ENCODE measurements at places on chromosomes 4 and X.

GRCh38 chrX:136203438-136203837 is 47.8 kb downstream of the MAP7D3 start:
- no peak for DNase-seq

DNA sequence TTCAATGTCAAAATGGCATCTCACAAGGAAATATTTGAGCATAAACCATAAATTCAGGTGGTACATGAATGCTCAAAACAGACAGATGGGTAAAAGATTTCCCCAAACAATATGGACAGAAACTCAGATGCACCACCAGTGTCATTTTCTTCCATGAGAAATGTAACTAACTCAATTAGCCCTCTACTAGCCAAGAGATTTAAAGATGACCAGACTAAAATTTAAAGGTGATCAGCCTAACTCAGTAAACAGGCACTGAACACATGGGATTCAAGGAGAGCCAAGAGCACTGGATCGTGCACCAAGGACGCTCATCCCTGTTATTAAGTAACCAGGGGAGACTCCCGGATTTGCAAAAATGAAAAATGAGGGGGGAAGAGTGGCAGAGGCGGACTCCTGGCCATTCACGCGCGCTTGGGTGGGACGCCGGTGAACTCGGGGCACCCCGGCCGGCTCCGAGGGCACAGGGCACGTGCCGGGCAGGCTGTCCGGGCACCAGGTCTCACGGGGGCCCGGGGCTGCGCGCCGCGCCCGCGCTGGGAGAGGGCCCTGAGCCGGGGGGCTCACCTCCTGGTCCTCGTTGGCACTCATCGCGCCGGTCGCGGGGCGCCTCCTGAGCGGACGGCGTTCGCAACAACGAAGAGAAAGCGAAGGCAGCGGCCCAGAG is 490 bp downstream of the RWDD4 start:
- peak; percentile 62 for DNase-seq

- no peak for DNase-seq
These were observed 13.6 kb upstream of the GPR174 start for GRCh38 chrX:79130857-79131256.

DNA sequence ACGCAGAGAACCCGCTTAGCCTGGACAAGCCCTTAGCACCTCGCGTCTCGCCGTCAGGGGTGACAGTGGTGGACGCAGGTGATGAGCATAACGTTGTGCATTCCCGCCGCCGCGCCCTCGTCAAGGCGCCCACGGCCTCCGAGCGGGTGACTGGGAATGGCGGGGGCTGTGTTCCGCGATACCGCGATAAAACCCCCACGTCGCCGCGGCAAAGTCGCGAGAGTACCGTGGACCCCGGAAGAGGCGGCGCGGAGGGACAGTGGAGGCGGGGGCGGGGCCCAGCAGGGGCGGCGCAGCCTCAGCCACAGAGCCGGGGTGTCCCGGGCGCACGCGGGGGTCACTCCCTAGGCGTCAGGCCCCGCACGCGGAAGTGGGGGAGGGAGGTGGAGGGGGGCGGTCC is 53.8 kb downstream of the ZFYVE28 start:
- DNase-seq, result peak; percentile 79

- DNase-seq, result no peak
These were observed at the start of gene ADH1C for GRCh38 chr4:99352602-99353537. ADH1C (minus strand) TSS chr4:99352746; CDS start chr4:99352675, 71 bp downstream.

GRCh38 chr4:105637408-105638176 is 70.9 kb downstream of the INTS12 start:
- DNase-seq, result no peak

DNA sequence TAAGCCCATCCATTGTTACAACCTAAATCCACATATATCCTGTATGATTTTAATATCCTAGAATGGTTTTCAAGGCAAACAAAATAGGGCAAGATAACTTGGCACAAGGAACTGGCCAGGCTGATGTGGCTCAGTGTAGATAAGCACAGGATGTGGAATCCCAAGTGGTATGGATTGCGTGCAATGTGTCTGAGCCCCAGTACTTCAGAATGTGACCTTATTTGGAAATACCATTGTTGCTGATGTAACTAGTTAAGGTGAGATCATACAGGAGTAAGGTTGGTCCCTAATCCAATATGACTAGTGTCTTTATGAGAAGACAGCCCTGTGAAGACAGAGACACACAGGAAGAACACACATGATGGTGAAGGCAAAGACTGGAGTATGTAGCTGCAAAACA is 72.4 kb downstream of the IL21 start:
- no peak for DNase-seq

GRCh38 chr4:5874811-5875449 is 18.0 kb downstream of the CRMP1 start:
- DNase-seq, result no peak

DNA sequence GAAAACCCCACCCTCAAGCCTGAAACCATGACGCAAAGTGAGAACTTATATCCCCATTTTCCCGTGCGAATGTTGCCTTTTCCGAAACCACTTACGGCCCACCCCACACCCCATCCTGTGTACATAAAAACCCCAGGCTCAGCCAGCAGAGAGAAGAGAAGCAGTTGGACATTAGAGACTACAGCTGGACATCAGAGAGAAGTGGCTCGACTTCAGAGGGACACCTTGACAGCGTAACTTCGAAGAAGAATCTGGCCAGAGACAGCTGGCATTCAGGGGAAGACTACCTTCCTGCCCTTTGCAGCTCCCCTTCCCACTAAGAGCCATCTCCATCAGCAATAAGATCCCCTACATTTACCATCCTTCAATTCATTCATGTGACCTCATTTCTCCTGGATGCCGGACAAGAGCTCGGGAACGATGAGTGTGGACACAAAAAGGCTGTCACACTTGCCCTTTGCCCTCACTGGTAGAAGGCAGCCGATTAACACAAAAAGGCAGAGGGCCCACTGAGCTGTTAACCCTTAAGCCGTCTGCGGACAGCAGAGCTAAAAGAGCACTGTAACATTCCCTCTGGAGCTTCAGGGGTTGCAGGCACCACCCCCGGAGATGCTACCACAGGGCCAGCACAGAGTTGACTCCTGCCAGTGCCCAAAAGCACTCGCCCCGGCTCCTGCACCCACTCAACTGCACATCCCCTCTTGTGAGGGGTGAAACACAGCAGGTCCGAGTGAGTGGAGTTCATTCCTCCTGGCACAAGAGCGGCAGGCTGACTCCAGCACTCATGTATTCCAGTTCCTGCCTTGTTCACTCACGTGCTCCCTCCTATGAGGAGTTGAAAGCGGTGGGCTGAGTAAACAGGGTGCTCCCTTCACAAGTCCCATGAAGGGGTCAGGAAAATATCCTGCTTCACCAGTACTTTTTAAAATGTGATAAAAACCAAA is 7.5 kb downstream of the CHM start:
- no peak for DNase-seq

DNA sequence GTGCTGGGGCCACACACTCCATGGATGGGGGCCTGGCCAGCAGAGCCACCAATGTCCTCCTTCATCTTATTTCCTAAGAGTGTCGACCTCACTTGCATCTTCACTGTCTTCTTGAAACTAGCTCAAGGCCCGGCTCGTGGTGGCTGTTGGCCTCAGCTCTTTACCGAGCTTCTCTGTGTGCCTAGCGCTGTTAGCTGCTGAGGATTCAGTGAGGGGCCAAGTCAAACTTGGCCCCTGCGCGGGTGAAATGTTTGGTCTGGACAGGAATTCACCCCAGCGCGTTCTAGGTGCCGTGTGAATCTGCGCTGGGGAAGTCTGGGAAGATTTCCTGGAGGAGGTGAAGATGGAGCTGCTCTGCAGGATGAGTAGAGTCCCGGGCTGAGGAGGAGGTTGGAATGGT is 8.5 kb downstream of the SORCS2 start:
- no peak for DNase-seq

DNA sequence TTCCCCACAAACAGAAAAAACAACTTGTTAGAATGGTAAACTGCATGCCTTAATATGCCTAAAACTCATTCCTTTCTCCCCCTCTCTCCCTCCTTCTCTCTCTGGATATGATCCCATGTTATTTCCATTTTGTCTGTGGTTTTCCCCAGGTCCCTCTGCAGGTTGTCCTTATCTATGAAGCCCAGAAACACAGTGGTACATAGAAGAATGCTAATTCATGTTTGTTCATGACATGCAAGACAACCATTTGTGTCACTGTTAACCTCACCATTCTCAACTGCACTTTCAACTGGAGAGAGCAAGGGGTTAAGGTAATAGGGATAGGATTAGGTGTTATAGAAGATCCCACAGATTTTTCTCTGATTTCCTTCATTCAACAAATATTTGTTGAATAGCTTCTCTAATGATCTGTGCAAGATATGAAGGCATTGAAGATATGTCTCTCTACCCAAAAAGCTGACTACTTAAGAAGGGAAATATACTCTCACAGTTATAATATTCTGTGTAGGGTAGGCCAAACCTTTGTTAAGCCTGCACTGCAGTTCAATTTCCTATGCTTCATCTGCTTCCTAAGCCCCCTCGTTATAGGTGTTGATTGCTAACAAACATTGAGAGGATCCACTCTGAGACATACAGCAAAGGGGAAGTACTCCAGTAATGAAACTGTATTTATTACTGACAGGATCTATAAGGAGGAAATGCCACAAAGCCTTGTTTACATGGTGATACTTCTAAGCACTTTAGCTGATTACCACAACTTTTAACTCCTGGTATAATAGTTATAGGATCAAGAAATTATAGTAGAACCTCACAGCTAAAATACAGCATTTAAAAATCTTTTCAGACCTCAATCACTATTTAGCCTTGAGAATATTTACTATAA is 96.1 kb downstream of the FRYL start:
- no peak for DNase-seq

- DNase-seq, result no peak
These were observed 95.7 kb downstream of the COMMD8 start for GRCh38 chr4:47367761-47368160.

GRCh38 chr4:25913056-25913850 is 767 bp upstream of the SMIM20 start:
- DNase-seq, result no peak

- DNase-seq, result no peak
These were observed 17.6 kb downstream of the ADRA2C start for GRCh38 chr4:3783693-3784306.

DNA sequence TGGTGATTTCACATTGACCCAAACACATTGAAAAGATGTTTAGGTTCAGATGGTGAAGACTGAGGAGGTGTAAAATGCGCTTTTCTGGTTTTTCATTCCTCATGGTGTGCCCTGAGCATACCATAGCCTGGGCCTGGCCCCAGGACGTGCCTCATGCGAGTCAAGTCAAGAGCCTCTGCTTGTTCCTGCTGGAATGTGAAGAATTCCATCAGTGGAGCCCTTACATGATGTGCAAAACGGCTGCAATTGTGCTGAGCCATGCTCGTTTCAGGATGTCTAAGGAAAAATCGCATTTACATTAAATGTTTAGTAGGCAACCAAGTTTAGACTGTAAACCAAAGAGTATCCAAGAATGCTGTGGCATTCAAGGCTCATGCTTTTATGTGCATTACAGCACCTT is 34.9 kb downstream of the GYG2 start:
- DNase-seq, result no peak

- no peak for DNase-seq
These were observed 62.8 kb downstream of the PPP3CA start for GRCh38 chr4:101284546-101284945.

DNA sequence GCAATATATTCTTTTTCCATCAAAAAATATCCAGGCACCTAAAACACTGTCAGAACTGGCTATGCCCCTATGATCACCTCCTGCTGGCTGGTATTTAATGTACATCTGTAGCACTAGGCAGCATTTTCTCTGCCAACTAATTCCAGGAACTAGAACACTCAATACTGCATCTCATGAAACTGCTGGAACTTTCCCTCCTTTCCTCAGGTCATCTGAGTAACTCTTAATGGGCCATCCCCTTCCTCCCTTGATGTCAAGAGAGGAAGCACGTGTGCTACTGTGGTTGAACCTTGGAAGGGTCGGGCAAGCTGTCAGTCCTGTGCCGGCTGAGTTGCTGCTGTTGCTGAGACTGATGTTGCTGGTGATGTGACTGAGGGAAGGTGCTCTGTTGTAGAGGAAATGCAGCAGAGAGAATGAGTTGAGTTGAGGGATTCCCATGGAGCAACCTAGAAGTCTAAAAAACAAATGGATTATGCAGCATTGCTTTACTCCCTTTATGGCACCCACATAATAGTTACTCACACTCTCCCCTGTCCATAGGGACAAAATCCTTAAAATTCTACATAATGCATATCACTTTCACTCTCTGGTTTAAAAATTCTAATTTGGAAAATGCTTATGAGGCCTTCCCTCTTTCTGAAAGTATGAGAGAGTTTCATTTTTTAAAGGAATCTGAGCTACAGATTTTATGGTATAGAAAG is 39.5 kb downstream of the TMEM165 start:
- no peak for DNase-seq

DNA sequence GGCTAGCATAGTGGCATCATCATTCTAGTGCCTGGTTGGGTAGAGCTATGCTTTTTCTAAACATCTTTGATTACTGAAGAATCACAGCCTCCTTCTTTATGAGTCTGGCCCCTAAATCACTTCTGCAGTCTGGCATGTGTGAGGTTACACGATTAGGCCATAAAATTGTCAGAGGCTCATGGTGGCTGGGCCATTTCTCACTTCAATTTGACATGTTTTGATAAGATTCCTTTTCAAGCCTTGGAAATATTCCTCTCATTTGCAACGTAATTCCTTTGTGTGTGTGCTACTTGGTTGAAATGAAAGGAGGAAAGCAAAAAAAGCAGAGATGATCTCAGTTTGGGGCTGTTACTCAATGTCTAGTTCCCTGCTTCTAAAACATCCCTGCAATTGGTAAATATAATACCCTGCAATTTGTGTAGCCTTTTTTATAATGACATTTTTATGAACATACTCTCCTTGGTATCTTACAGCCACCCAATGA is 6.2 kb downstream of the CCKAR start:
- no peak for DNase-seq

DNA sequence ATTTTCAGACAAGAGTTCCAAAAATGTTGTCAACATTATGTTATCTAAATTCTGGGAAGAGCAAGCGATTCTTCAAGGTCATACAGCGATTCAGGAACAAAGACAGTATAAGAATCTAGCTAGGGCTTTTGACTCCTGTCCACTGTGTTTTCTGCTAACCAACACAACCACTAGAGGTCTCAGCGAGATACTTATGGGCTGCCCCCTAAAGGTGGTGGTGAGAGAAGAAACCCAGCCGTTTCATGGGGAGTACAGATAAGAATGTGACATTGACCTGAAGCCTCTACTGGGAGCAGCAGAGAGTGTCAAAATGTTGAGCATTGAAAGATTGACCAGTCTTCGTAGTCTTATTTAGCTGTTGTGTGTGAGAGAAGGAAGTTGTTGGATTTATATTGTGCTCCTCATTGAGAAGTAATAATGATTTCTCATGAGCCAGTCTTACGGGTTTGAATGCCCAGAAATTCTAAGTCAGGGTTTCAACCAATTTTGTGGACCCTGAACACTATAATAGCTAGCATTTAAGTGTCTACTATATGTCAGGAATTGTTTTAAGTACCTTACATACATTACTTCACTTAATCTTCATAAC is 168.3 kb downstream of the SPRY1 start:
- peak; percentile 32 for DNase-seq

GRCh38 chrX:17377091-17377717 is 2.2 kb downstream of the NHS start:
- DNase-seq, result peak; percentile 29

DNA sequence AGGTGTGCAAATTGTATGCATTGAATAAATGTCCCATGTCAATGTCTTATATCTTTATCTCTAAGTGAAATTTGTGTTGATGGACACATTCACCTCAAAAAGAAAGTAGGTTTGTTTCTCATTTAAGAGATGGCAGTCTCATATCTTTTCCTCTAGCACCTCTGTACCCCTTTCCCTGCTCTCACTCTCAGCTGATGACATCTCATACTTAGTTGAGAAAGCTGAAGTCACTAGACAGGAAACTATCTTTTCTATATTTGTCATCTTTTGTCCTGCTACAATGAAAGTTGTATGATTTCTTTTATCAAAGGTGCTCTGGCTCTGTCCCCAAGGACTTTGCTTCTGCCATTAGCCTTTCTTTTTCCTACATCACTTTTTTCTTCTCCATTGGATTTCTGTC is 84.0 kb upstream of the GRPR start:
- DNase-seq, result no peak
